ENCODE measurements at places on chromosomes 1 and 21.

DNA sequence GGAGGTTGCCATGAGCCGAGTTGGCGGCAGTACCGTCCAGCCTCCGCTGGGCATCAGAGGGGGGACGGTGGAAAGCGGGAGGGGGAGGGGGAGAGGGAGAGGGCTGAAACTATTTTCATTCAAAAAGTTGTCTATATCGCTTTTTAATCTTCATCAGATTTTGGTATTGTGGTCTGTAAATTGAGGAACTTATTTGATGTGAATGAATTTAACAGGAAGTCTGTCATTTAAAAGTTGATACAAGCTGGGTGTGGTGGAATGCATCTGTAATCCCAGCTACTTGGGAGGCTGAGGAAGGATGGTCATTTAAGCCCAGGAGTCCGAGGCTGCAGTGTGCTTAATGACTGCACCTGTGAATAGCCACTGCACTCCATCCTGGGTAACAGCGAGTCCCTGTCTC is 3.0 kb upstream of the EPHX4 start:
- no peak for DNase-seq

DNA sequence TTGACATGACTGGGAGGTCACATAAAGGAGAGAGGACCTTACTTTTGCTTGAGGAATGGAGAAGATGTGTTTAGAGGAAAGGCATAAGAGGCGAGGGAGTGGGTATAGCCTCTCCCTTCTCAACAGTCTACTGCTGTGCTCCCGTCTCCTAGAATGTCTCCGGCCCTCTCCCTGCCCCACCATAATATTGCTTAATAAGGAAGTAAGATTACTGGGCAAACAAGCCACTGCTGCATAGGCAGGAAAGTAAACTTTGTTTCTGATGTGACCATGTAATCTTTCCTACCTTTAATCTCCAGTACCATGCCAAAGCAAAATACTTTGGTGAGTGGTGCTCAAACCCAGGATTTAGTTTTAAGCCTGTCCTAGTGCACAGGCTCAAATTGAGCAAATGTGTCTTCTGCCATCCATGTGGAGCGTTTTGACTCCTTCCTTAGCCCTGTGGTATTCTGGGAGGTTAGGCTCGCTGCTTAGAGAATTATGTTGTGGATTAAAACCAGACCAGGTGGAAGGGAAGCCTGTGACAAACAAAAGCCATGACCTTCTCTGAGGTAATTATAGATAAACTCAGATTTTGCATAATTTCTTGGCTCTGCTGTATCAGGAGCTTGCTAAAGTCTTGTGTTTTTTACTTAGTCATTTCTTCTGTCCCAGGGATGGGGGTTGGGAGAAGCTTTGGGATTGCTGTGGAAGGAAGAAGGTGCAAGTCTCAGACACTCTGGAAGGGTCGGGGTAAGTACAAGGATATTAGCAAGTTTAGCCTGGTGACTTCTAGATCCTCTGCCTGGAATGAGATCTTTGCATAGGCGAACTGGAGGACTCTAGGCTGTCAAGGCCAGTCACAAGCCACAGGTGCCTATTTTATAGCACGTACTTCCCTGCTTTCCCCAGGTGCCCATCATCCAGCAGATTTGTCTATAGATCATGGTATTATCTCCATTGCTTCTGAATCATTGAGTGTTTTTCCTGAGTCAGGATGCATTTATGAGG is 34.5 kb upstream of the DIPK1A start:
- DNase-seq, result no peak

- no peak for DNase-seq
Observed at GRCh38 chr1:998745-998994, 1.2 kb downstream of the HES4 start.

DNA sequence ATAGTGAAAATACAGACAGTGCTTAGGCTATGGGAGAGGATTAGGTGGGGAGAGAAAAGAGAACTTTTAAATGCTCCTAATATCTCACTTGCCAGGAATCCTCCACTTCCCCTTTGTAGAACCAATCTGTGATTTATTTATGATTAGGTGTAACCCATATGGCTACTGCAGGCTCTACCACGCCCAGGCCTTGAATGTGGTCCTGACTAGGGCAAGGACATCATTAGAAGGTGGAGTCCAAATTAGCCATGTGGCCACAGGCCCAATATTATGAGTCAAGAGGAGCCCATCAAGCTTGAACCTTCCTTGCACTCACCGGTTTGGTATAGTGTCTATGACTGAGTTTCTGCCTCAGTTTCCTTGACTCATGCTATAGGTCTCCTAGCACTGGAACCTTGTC is 141.4 kb downstream of the HMGB4 start:
- no peak for DNase-seq

DNA sequence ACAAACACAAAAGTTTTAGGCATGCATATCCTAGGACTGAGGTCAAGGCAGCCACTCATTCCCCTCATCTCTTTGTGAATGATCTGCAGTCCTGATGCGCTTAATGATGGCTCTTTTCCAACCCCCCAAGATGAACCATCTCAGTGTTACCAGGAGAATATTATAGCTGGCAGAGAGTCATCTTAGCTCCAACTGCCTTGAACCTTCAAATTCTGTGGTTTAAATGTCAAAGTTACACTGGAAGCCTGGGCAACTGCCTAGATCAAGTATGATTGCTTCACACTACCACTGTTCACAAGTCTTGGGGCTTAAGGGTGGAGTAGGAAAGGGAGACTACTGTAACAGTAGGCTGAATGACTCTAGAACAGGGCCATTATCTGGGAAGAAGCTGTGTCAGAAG is 8.0 kb upstream of the MYBPHL start:
- no peak for DNase-seq

DNA sequence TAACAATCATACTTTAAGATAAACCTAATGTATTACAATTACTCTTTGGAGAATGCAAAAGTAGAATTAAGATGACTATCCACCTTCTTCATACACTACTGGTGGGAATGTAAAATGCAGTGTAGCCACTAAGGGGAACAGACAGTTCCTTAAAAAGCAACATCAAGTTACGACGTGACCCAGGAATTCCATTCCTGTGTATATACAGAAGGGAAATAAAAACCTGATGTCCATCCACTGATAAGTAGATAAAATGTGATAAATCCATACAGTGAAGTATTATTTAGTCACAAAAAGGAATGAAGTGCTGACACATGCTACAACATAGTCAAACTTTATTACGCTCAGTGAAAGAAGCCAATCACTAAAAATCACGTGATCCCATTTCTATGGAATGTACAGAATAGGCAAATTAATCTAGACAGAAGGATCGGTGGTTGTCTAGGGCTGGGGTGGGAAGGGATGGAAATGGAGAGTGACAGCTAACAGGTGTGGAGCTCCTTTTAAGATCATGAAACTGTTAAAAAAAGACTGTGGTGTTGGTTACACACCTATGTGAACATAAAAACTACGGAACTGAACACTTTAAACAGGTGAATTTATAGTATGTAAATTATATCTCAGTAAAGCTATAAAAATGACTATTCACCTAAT is 42.1 kb downstream of the NRIP1 start:
- no peak for DNase-seq

DNA sequence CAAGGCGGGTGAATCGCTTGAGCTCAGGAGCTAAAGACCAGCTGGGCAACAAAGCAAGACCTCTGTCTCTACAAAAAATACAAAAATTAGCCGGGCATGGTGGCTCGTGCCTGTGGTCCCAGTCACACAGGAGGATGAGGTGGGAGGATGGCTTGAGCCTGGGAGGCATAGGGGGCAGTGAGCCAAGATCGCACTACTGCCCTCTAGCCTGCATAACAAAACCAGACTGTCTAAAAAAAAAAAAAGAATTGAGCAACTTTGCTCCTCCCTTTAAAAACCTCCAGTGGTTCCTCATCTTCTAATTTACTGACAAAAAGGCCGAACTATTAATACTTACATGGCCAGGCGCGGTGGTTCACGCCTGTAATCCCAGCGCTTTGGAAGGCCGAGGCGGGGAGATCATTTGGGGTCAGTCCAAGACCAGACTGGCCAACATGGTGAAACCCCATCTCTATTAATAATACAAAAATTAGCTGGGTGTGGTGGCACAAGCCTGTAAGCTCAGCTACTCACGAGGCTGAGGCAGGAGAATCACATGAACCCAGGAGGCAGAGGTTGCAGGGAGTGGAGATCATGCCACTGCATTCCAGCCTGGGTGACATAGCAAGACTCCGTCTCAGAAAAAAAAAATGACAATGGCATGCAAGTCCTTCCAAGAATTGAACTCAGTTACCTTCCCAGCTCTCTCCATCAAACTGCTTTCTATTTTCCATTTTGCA is 4.4 kb downstream of the ACBD3 start:
- DNase-seq, result peak; percentile 70

- no peak for DNase-seq
Observed at GRCh38 chr1:234393190-234393589, 19.9 kb downstream of the COA6 start.

DNA sequence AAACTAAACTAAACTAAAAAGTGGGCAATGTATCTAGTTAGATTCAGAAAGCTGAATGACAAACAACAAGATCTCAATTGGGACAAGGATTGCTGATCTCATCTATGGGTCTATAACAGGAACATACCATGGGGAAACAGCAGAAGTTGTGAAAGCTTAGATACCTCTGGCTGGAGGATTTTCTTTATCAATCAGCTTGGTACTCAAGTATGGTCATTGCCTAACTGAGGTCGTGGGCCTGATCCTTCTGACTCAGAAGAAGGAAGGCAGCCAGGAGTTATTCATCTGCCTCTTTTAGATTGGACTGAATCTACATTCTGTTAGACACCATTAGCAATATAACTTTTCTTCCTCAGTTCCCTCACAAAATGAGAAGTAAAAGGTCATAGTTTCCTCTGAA is 39.7 kb downstream of the DNTTIP2 start:
- DNase-seq, result peak; percentile 34

GRCh38 chr1:198187973-198188588 is 31.3 kb downstream of the NEK7 start:
- no peak for DNase-seq

- no peak for DNase-seq
Observed at GRCh38 chr1:37954316-37954971, 7.6 kb upstream of the INPP5B start.

DNA sequence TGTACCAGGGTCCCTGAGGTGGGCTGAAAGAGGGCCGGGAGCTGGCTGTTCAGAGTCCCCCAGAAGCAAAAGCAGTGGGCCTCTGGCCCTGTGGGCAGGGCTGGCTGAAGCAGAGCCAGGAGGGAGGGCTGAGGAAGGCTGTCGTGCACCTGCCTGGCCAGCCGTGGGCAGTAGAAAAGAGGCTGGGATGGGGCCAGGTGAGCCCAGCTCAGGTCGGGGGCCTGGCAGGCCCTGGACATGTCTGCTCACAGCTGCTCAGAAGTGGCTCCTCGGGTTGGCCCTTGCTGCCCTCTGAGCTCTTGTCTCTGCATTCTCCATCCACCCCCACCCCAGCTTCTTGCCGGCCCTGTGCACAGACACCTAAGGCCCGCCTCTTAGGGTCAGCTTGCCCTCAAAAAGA is 60.0 kb downstream of the TCP10L start:
- DNase-seq, result no peak

DNA sequence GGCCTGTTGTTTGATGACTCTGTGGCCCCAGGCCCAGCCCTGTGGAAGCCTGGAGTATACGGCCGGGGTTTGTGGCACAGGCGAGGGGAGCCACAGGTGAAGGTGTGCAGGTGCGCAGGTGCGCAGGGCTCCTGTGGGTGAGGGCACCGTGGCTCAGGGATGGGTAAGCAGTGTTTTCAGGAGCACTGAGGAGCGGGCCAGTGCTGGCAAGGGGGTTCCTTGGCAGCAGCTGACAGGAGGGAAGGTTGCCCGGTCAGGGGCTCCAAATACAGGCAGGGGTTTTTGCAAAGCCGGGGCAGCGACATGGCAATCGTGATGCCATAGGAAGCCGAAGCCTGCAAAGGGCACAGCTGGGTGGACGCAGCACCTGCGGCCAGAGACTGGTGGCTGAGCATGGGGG is 20.7 kb downstream of the AGPAT3 start:
- no peak for DNase-seq

- DNase-seq, result no peak
Observed at GRCh38 chr21:32360401-32360975, 32.3 kb downstream of the URB1 start.

- DNase-seq, result no peak
Observed at GRCh38 chr1:101566883-101567538, 330.2 kb downstream of the S1PR1 start.
